CD14-positive monocyte (primary cell): ENCODE measurements at places on chromosomes 12 and 14. TPM values are rescaled to one million over a fixed set of nuclear protein-coding genes. Genes with fewer than 3 reads are reported as not detected.

- no peak for DNase-seq
Observed at GRCh38 chr12:26527682-26528081, 305.3 kb downstream of the ITPR2 start.

- DNase-seq = no peak
Observed at GRCh38 chr14:71804992-71805391, 127.2 kb upstream of the RGS6 start.

DNA sequence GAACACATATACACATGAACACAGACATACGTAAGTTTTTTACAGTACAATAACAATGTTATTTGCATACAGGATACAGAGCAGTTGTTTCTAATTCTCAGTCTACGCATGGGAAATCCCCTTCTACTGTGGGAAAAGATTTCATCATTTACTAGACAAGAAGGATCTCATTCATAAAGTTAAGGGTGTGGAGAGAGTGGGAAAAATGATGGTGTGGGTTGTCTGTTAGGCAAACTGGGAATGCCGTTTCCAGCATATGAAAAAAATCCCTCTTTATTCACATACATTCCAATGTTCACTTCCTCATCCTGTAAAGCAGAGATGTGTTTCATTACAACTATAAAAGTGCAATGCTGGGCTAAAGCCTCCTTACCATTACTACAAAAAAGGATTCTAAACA, 120.9 kb downstream of the SINHCAF start:
- no peak for DNase-seq

- no peak for DNase-seq
Observed at GRCh38 chr12:119302451-119303080, 32.0 kb upstream of the CCDC60 start.

DNA sequence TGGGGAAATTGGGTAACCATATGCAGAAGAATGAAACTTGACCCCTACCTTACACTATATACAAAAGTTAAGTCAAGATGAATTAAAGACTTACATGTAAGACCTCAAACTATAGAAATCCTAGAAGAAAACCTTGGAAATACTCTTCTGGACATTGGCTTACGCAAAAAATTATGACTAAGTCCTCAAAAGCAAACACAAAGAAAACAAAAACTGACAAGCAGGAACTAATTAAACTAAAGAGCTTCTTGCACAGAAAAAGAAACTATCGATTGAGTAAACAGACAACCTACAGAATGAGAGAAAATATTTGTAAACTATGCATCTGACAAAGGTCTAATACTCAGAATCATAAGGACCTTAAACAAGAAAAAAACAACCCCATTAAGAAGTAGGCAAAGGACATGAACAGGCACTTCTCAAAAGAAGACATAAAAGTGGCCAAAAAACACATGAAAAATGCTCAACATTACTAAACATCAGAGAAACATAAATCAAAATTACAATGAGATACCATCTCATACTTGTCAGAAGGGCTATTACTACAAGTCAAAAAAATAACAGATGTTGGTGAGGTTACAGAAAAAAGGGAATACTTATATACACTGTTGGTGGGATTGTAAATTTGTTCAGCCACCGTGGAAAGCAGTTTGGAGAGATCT, 37.0 kb upstream of the CFAP54 start:
- DNase-seq = no peak

Gene STAC3
- 7.0 TPM for polyA plus RNA-seq

Gene P2RX4
- 87.7 and 115 TPM in 2 replicates for polyA plus RNA-seq

Gene NELL2
- polyA plus RNA-seq = 0.39 TPM

Gene ESPL1
- not detected for polyA plus RNA-seq
